GF-D8 (cell line): ENCODE measurements at places on chromosomes 5 and 9.

GRCh38 chr5:72749362-72749997 lies 67.0 kb upstream of the TNPO1 start:
- no peak for DNase-seq

DNA sequence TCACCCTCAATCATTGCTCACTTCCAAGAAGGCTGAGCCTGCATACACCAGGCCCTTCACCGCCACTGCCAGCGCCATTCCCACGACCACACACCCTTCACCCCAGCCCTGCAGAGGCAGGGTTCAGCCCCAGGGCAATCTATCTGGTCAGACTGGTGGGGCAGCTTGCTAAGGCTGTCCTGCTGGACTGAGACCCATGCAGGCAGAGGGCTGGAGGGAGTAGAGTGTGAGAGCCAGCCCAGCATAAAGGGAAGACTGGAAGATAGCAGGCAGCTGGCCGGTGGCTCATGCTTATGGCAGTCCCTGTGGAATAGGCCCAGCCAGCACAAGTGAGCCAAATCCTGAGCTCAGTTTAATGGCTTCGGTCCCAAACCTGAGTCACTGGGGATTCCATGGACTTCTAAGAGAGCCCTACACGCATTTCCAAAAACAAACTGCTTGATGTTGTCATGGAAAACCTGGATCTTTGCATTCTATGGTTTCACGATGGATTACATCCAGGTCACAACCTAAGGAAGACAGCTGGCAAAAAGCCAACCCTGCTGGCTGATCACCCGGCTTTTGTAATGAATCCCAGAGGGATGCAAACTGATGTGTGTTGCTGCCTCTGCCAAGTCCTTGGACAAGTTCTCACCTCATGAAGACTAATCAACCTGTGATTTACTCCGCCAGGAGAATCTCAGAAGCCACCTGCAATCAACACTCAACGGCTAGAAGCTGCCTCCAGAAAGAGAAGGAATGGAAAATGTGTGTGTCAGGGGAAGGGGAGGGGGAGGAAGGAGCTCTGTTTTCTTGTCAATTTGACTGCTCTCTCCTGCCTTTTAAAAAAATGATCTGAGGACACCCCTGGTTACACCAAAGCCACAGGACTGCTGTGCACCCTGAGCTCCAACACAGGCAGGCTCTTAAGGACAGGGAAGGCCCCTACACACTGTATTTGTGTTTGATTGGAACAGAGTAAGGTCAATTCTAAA lies 143.6 kb downstream of the LHFPL2 start:
- no peak for DNase-seq

GRCh38 chr5:145450286-145450885 lies 384.8 kb downstream of the PRELID2 start:
- DNase-seq: no peak

DNA sequence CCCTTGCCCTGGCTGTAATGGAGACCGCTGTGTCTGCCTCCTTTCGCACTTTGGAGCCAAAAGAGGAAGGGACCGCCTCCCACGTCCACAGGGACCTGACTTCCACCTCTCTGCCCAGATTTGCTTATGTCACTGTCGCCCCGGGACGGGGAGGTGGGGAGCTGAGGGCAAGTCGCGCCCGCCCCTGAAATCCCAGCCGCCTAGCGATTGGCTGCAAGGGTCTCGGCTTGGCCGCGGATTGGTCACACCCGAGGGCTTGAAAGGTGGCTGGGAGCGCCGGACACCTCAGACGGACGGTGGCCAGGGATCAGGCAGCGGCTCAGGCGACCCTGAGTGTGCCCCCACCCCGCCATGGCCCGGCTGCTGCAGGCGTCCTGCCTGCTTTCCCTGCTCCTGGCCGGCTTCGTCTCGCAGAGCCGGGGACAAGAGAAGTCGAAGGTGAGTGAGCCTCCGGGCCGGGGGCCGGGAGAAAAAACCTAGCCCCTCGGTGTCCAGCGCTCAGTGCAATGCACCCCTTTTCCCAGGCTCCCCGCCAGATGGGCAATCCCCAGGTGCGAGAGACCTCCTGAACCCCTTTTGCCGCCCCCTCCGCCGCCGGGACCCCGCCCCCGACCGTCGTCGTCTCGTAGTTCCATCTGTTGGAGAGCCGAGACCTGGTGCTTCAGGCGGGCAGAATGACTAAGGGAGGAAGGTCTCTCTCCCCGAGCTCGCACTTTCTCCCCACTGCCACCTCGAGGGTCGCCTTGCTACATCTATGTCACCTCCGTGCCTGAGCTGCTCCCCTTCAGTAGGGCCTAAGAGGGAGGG lies at the start of gene GPX3:
TSS of gene GPX3 (plus strand) at position 288 of the 807 bp plus-strand sequence. CDS start at position 352, 64 bp downstream.
- DNase-seq: no peak

DNA sequence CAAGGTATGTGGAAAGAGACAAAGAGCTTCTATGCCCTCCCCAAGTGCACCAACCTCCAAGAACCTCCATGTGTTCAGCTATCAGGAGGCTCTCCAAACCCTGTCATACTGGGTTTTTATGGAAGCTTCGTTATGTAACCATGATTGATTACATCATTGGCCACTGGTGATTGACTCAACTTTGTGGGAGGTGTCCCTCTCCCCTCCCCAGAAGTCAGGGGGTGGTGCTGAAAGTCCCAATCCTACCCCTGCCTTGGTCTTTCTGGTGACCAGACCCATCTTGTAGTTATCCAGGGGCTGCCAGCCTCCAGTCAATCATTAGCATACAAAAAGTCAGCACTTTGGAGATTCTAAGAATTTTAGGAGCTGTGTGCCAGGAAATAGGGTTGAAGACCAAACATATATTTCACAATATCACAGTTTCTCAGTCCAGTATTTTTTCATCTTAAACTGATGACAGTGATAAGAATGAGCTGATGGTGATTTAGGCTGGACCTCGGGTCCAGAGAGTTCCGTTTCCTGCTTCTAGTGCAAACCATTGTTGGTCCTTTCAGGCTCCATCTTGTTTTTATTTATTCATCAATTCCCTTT lies 27.3 kb upstream of the FANCC start:
- DNase-seq: no peak

DNA sequence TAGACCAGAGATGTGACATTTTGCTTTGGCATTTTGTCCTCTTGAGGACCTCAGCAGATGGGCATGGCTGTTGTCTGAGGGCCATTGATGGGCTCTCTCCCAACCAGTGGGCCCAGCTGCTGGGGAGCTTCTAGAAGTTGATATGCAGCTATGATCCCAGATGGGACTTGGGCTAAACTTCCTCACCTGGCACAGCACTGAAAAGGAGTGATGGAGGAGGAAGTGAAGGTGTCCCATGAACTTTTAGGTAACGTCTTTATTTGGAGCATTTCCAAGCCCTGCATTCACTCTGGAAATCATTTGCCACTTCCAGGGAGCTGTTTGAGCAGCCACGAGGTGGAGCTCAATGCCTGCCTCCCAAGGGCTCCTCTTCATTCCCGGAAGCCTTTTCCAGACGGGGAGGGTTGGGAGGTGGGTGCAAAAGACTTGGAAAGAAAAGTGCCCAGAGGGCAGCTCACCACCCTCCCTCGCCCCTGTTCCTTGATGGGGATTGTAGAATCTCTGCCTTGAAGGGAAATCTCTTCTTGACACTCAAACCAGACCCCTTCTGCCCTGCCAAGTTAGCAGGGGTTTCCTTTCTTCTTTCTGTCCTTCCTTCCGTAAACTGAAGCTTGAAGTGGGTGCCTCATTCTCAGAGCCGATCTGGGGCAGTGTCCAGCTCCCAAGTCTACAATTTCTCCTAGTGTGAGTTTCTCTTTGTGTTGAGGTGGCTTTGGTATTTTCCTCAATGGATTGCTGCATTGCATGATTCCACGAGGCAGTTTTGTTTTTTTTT lies 18.1 kb upstream of the NEUROG1 start:
- DNase-seq: no peak

GRCh38 chr9:83041771-83042170 lies 21.2 kb downstream of the RASEF start:
- no peak for DNase-seq

DNA sequence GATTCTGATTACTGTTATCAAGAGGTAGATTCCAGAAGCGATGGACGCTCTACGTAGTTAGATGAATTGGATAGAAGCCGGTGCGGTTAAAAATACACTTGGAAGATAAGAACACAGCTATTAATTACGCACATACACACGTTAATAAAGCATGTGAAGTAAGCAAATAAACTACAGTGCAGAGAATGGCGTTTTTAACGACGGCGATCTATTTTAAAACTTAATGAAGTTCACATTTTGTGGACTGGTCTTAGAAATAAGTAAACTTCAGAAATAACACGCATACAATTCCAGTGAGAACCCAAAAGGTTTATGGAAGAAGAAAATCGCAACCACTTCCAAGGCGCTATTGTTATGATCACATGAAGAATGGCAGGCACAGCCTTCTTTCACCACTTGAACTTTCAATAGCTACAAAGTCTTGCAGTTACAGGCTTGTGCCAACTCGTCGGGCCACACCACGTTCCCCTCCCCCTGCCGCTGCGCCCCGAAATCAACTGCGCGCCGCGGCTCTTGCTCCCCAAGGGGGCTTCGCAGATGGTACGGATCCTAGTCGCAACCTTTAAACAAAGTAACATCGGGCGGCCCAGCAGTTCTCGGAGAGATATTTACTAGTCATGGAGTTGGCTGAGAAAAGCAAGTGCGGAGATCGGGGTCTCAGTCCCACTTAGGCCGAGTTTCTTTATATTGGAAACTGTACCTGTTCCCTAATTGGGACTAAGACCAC lies 866 bp upstream of the SEMA6A start:
- DNase-seq: no peak

DNA sequence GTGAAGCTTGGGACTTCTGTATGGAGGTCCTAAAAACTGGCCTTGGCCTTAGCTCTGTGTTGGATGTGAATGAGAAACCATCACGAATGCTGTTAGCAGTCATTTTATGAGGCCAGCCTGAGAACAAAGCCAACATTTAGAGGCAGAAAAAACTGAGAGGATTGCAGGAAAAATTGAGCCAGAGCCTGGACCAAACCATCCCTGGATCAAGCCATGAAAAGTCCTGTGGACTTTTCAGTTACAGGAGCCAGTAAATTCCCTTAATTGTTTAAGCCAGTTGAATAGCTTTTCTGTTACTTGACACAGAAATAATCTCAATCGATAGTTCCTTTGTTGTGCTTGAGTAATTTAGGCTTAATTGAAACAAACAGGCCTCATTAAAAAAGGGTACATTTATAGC lies 42.6 kb upstream of the SPATA31D4 start:
- DNase-seq: no peak

GRCh38 chr5:39114155-39114554 lies 40.0 kb upstream of the RICTOR start:
- DNase-seq: no peak

- no peak for DNase-seq
Measured at GRCh38 chr5:1095990-1096363, 15.9 kb downstream of the SLC12A7 start.

GRCh38 chr5:142016556-142016955 lies 3.7 kb upstream of the GNPDA1 start:
- DNase-seq: no peak

DNA sequence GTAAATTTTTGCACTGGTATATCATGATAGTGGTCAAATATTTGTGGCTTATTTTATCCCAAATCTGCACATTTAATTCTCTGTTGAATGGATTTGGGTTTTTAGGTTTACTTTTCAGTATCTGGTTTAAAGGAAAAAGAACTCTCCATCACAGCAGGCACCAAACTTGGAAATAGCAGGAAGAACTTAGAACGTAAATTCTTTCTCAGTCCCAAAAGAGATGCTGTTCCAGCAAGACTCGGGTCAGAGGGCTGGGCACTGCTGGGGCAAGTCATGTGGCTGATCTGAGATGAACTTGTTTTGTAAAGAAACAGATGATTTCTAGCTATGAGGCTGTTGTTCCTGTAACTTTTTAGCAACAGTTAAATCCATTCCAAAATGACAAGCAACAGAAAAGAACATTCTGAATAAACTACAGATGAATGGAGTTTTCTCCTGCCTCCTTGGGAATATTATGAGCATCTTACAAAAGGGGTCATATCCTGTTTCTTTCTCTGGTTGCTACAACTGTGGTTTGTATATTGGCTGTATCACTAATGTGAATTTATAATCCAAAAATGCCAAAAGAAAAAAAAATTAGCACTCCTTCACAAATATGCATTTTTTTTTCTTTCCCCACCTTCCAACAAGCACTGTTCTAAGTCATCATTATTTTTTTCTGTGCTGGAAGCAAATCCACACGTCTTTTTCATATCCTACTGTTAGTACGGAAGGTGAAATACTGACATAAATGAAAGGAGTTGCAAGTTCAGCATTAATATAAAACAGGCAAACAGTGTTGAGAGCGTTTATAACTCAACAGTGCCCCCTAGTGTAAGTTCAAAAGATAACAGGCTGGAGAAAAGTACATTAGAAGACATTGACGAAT lies 31.1 kb downstream of the OR2K2 start:
- DNase-seq: peak; percentile 6

DNA sequence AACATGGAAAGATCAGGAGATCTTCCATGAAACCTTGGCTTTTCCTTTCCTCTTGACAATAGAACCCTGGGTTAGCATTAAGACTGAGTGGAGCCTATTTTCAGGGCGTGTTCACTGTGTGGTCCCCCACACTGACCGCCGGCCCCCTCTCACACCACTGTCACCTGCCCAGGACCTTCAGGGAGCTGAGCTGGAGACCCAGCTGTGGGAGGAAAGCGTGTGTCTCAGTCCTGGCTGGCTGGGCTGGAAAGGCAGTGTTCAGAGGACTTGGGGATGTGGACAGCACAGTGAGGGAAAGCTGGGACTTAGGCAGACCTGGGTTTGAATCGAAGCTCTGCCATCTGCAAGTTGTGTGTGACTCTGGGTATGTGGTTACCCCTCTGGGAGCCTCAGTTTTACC lies 268.1 kb downstream of the NSG2 start:
- DNase-seq: no peak

GRCh38 chr5:41193456-41194205 lies 19.7 kb downstream of the C6 start:
- DNase-seq: no peak

- peak; percentile 5 for DNase-seq
Measured at GRCh38 chr9:99822806-99823591, 1.3 kb downstream of the NR4A3 start.

DNA sequence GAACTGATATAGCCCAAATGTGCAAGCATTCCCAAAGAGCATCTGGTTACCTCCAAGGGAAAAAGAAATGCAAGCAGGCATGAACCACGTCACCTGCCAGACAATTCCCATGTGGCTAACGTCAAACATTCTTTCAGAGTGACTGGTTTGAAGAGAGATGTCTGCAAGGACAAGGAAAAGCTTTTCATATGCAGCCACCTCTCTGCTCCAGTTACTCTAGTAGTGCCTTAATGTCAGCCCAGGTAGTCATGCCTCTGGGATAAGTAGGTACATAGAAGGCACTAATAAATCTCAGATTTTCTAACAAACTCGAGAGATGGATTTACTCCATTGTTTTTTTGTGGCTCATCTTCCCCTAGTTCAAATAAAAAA lies 96.8 kb upstream of the IFNK start:
- no peak for DNase-seq

DNA sequence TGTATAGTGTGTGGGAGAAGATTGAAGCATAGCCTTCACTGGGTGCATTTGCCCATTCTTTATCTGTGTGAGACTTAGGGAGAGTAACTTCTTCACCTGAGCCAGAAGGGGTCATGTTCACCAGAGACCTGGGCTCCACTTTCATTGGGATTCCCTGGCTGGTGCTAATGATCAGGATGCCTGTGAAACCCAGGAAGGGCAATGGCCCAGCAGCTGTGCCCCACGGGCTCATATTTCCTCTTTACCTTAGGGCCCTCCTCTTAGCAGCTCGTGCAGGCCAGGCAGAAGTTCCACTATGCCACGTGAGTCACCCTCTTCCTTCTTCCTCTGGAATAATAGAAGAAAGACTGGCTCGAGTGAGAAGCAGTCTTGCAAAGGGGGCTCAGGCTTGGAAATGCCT lies 5.0 kb downstream of the PPARGC1B start:
- DNase-seq: peak; percentile 75
